ENCODE measurements at places on chromosomes 4 and X.

GRCh38 chrX:153468008-153468580 is 2.3 kb downstream of the HAUS7 start:
- no peak for DNase-seq

GRCh38 chrX:101274198-101274597 is 16.9 kb downstream of the TAF7L start:
- DNase-seq: no peak

DNA sequence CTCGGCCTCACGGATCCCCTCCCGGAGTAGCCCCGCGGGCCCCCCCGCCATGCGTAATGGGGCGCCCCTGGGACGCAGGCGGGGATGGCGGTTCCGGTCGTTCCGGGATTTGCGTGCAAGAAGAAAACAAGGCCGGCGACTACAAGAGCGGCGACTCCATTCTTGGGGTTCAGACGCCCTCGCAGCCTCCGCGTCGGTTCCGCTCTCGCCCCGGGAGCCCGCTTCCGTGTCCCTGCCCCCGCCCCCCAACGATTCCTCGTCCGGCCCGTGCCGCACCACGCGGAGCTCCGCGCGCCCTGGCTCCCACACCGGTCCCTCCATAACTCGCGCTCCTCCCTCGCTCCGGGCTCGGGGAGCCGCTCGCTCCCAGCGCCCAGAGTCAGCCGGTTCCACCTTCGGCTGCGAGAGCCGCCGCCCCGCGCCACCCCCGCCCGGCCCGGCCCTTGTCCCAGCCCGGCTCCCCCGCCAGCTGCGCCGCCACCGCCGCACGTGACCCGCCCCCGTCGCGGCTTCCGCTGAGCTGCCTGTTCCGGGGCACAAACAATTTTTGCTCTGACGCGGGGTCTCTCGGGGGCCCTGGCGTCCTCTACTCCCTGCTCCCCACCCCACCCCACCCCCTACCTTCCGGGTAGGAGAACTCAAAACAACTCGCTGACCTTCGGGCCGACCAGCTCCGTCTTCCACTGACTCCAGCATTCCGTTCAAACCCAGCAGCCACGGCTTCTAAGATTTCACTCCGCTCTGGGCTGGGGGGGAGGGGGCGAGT is 78.8 kb upstream of the BCOR start:
- peak; percentile 18 for DNase-seq

- no peak for DNase-seq
These were observed 230.5 kb upstream of the PUDP start for GRCh38 chrX:7378406-7378805.

- no peak for DNase-seq
These were observed 85.9 kb upstream of the PAK3 start for GRCh38 chrX:111010111-111010510.

DNA sequence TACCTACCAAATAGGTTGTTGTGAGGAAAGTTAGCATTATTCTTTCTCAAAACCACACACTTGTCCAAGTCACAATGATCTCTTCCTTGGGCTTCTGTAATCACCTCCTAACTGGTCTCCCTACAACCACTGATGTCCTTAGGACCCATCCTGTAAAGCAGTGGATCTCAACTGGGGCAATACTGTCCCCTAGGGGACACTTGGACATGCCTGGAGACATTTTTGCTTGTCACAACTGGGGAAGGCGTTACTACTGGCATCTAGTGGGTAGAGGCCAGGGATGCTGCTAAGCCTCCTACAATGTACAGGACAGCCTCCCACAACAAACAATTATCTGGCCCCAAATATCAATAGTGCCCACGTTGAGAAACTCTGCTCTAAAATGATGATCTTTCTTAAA is 118.7 kb upstream of the AP1S2 start:
- DNase-seq: peak; percentile 29

DNA sequence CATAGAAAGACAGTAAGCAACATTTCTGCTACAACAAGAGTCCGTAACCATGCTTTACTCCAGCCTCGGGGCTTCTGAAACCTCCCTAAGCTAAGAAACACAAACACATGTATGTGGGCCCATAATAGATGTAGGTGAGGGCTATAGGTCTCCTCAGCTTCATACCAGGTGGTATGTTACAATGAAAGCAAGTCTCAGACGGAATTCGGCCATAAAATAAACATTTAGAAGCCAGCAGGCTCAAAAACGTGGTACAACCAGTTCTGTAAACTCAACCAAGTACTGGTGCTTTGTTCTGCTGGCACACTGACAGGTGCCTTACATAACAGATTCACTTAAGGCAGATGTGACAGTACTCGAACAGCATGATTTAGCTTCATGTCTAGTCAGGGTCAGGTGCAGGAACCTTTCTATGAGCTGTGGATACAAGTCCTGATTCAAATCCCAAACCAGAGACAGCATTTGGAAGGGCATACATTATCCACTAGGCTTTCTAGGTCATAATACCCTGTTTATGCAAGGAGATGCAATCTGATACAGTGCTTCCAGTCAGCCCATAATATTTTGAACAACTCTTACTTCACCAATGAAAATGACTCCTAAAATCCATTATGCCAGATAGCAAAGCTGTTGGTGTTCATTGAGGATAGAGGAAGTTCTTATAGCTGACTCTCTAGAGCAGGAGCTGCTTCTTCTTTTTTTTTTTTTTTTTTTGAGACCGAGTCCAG is 113.8 kb upstream of the ENPP6 start:
- no peak for DNase-seq

DNA sequence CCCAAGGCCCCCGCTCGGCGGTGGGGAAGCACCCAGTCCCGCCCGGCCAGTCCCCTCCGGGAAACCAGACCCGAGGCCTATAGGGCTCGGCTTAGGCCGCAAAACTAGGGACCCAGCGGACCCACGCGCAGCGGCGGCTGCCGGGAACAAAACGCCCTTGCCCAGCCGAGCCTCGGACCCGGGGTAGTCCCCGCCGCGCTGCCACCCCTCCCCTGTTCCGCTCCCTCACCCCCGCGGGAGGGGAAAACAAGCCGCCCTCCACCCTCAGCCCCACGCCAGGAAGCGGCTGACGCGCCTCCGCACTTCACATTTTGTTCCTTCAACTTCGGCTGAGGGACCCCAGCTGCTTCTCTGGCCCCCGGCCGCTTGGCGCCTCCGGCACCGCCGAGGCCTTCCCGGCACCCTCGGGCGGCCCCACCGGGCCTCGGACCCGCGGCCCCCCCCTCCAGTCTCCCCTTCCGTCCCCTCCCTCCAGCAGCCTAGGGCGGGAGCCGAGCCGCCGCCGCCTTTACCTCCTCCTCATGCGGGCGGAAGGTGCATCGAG is 694 bp downstream of the PDS5A start:
- DNase-seq: no peak

DNA sequence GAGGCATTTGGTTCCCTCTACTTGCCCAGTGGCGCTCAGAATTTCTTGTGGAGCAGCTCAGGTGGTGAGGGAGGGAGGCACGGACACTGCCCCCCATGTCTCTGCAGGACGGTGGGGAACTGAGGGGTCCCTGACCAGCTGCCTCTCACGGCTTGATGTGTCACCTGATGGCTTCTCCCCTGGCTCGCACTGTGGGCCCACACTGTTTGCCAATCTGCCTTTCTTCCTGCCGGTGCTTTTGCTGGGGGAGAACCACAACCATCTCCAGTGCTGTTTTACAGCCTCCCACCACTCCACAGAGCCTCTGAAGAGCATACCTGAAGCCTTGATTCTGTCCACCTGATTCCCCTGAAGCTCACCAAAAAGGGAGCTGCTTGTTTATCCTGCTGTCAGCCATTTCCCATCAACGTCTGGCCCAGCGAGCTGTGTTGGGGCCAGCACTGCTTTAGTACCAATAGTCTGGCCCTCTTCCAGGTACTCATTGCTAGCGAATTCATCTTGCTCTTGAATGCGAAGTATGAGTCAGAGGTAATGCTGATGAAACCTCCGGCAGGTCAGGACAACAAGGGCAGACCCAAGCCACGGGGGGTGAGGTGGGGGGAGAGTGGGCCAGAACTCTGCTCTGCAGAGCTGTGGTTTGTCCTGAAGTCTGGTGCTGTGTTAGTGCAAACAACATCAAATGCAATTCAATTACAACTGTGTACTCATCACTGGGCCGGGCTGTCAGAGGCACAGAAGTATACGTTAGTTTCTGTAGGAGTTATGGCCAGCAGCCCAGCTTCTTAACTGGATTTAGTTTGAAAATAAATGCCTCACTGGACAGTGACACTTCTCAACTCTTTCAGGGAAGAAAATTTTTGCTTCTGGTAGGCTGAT is 208.3 kb upstream of the JADE1 start:
- DNase-seq: peak; percentile 61

GRCh38 chr4:6945052-6945409 is 35.4 kb downstream of the TBC1D14 start:
- DNase-seq: no peak

DNA sequence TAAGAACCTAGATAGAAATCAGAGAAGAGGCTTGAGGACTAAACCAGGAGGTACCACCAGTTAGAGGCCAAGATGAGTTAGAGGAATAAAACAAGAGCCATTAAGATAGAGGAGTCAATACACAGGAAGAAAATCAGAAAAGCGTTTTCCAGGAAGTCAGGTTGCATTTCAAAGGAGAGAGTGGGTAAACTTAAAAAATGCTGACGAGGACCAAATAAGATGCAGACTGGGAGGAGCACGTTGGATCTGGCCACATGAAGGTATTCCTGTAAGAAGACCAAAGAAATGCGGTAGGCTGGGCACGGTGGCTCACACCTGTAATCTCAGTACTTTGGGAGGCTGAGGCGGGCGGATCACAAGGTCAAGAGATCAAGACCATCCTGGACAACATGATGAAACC is 533.1 kb upstream of the TENM3 start:
- no peak for DNase-seq

DNA sequence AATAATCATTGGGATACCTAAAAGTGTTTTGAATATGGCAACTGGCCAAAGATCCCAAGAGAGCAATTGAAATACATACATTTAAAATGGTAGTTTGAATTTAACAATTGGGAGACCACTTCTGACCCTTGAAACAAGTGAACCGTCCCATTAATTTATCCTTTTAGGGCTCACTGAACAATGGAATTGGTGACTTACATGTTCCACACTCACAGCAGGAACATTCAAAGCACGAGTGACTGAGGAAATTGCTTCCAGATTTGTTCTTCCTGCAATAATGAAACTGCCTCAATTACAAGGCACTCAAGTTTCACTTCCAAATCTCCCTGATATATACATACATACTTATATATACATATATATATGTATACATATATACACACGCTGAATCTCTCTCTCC is 20.6 kb downstream of the SLC39A8 start:
- DNase-seq: no peak

GRCh38 chr4:112968451-112969159 is 80.8 kb upstream of the ANK2 start:
- no peak for DNase-seq

- DNase-seq: no peak
These were observed 86.3 kb upstream of the MYOZ2 start for GRCh38 chr4:119049342-119049741.

DNA sequence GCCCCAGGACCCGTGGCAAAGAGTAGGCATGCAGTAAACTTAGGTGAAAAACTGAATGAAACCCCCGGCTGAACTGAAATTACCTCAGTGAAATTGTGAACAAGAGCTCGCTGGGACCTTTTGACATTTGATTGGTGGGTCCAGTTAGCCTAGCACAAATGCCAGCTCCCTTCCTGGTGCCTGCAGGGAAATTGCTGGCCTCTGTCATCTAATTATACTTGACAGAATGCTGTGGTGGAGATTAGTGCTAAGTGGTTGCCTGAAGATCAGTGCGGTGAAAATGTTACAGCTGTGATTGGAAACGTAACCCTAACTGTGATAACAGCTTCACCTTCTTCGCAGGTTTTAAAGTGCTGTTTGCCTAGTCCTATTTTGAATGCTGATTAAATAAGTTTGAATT is 43.0 kb downstream of the ADD1 start:
- DNase-seq: no peak

DNA sequence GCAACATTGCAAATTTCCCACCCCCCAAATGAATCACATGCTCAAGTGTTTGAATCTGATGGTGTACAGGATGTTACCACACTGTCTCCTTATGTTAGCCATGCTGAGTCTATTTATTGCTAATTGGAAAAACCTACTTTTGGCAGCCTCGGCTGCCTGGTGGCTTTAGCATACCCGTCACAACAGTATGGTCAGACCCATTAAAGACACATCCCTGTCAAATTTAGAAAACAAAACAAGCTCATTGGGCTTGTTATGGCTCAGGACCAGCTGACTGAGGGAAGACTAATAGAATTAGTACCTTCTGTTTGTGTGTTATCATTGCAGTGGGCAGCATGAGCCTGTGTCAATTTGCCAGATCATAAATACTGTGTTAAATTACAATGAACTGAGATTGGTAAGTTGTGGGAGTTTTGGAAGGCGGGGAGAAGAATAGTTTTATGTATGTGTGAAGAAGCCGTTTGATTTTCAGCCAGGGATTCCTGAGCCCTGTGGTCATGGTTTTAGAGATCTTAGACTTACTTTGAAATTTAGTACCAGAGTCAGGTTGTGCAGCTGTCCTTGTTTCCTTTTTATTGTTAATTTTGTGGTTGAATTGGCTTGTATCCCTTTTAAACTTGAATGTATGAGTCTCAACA is 66.8 kb downstream of the POLA1 start:
- DNase-seq: peak; percentile 56

DNA sequence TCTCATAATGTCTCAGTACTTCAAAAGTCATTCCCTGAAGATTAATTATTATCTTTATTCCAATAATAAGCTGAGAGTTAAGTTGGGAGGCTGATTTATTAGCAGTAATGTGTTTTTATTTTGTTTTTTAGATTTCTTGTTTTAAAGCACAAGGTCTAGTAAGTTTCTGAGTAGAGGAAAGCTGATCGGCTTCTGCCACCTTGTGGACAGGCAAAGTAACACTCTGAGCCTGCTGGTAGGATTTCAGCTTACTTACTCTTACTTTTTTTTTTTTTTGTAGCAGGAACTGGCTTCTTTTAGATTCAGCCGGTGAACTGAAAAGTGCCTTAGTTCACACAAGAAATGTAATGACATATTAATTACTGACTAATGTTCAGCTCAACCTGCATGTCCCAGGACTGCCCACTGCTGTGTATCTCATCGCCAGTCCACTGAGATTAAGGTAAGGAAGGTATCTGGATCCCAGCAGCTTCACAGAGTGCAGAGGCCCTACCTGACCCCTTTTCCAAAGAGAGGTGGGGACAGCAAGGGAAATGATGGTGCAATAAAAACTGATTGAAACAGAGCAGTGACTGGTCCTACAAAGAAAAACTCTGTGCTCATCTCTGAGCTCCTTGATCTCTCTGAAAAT is 126.5 kb downstream of the ADGRA3 start:
- peak; percentile 82 for DNase-seq

DNA sequence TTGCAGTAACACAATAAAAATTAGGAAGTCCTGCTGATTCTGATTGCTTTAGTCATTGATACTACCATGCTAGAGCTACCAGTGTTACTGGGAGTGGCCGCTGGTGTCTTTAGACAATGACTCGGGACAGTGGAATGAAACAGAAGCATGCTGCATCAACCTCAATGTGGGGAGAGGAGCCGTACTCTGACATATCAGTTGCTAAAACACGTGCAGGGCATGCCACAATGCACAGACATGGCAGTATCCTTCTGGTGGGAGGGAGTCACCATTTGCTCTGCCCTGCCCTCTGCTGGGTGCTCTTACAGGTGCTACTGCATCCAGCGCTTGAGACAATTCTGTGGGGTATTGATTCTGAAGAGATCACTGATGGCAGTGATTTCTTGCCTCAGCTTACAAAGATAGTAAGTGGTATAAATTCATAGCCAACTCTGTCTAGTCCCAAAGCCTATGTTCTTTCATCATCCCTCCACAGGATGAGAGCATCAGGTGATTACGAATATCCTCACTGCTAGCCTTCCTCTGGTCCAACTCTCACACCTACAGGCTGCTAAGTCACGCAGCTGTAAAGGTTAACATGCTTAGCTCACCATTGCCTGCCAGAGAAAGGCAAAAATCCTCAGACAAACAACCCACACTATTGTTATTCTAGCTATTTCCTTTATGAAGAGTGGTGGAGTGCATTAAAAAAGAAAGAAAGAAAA is 43.7 kb downstream of the NSG1 start:
- peak; percentile 57 for DNase-seq
